ENCODE measurements at places on chromosomes 3 and 15.
A peak's percentile ranks its signal among the peaks of the same experiment; 100 is the strongest.

DNA sequence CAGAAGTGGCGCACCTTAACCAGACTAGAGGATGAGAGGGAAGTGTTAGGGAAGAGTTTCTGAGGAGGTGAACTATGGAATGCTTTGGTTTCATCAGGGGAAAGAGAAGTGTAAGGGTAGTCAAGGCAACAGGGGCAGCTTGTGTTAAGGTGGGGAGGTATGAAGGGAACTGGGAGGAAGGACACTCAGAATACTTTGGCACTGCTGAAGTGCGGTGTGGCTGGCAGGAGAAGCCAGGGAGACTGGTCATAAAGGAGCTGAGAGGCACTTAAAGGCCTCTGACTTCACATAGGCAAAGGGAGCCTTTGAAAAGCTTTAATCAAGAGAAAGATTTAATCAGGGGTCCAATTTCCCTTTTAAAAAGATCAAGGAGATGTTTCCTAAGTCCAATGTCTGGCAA is 129.0 kb downstream of the ERC2 start:
- no peak for DNase-seq

DNA sequence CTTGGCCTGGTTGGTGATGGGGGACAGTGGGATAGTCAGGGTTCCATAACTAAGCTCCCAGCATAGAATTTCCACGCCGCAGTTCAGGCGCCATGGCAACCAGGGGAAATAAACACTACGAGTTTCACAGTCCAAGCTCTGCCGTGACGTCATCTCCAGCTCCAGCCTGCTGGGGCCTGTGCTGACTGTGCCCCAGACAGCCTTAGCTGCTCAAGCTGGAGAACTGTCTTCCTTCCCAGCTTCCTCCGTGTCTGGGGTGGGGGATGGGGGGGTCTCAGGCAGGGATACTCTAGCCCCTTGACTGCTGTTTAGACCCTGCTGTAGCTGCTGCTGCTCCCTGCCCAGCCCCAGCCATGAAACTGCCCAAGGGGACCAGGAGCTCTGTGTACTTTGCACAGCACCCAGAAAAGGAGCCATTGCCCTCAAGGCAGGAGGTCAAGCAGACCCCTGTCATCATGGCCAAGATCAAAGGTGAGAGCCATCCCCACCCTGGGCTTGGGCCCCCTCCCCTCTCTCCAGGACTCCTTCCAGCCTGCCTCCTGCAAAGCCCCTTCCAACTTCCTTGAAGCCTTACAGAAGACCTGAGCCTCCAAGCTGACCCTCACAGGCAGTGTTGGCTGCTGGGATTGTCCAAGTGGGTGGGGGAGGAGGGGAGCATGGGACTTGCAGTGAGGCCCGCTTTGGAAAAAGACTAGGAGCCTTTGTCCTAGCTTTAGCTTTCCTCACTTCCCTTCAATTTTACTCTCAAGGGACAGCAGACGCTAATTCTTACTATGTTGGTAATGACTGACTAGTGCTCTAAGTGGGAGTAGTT is 11.4 kb upstream of the CSPG4 start:
- DNase-seq, result peak; percentile 36

- no peak for DNase-seq
These were observed 65.4 kb downstream of the FBN1 start for GRCh38 chr15:48579945-48580671.

GRCh38 chr15:48877630-48878595 is at the start of gene EID1:
EID1 (plus strand) TSS chr15:48878134; CDS start chr15:48878177, 43 bp downstream.
- DNase-seq, result peak; percentile 93

DNA sequence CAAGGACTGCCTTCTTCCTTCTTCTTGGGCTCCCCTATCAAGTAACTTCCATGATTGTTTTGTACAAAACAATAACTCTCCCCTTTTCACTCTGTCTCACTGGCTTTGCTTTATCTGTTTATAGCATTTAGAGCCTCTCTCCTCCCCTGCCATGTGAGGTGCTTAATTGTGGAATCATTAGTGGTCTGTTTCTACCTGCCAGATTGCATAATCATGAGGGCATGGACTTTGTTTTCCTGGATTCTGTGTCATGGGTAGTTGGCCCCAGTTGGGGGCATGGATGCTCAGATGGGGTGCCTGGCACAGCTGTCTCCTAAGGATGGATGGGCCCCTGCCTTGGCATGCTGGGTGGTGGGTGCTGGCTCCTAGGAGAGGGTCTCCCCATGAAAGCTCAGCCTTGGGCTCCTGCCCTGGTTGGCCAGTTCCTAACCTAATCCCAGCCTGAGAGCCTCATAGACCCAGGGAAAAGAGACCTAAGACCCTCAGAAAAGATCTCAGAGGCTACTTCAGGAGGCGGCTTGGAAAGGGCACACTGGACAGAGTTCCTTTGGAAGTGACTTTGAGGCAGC is 8.0 kb upstream of the CTXND1 start:
- no peak for DNase-seq

DNA sequence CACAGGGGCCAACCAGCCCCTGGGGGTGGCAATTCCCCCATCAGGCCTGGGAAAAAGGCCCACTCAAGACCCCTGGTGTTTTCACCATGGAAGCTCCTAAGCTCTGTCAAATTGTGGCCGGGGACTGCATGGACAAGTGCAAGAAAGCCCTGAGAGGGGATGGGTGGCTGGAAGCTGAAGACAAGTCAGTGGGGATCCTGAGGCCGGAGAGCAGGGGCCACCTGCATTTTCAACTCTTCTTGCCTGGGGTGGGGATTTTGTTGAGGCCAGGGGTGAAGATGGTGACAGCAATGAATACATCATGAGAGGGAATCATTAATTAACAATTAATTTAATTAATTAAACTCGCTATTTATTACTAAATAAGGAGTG is 33.9 kb downstream of the FEM1B start:
- no peak for DNase-seq

DNA sequence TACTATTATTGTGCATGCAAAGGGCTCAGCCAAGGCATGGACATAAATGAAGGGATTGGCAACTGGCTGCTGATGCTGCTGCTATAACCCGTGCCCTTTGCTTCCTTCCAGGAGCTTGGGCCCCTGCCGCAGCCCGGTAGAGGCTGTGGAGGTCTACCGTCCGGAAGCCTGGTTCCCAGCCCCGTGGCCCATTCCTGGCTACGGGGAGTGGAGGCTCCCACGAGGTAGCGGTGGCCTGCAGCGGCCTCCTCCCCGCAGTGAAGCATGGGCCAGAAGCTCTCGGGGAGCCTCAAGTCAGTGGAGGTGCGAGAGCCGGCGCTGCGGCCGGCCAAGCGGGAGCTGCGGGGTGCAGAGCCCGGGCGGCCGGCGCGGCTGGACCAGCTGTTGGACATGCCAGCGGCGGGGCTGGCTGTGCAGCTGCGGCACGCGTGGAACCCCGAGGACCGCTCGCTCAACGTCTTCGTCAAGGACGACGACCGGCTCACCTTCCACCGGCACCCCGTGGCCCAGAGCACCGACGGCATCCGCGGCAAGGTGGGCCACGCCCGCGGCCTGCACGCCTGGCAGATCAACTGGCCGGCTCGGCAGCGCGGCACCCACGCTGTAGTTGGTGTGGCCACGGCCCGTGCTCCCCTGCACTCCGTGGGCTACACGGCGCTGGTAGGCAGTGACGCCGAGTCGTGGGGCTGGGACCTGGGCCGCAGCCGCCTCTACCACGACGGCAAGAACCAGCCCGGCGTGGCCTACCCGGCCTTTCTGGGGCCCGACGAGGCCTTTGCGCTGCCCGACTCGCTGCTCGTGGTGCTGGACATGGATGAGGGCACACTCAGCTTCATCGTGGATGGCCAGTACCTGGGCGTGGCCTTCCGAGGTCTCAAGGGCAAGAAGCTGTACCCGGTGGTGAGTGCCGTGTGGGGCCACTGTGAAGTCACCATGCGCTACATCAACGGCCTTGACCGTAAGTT is 15.0 kb downstream of the SPSB4 start:
- DNase-seq, result no peak

DNA sequence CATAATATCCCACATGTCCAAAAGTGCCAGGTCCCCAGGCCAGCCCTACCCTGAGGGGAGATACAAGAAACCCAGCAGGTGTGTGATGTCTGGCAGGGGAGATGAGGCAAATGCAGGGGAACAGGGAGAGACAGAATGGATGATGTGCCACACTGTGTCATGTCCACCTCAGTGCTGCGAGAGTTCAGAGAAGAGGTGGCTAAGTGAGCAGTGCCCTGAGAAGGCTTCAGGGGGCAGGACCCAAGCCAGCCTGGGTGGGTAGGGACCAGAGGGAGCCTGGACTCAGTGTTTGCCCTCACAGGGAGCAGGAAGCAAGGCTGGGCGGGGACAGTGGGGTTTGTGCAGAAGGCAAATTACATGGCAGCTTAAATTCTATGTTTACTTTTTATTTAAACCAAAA is 61.2 kb downstream of the KLHL6 start:
- no peak for DNase-seq
